ENCODE measurements at places on chromosomes 16 and 17. TPM values are rescaled to one million over a fixed set of nuclear protein-coding genes. Genes with fewer than 3 reads are reported as not detected.

SYT17 gene
- 16.6 TPM for total RNA-seq

KRT24 gene
- 2.4 TPM for total RNA-seq

- DNase-seq, result no peak
- H3K27ac ChIP-seq, result peak overlapping the region; percentile 9
- no peak overlapping the region for H3K4me3 ChIP-seq
- H3K27me3 ChIP-seq, result no peaks in the 10 kb centered on the region
- H3K36me3 ChIP-seq, result peaks cover 5% of the 10 kb centered on the region
- H3K4me1 ChIP-seq, result no peaks in the 10 kb centered on the region
Measured at GRCh38 chr17:3866276-3866675, 20.2 kb upstream of the NCBP3 start.

- no peaks in the 10 kb centered on the region for H3K27me3 ChIP-seq
- DNase-seq, result no peak
- H3K36me3 ChIP-seq, result peaks cover 45% of the 10 kb centered on the region
- peak overlapping the region; percentile 93 for H3K4me3 ChIP-seq
Measured at GRCh38 chr17:44559634-44560554, 2.6 kb downstream of the FZD2 start.

DNA sequence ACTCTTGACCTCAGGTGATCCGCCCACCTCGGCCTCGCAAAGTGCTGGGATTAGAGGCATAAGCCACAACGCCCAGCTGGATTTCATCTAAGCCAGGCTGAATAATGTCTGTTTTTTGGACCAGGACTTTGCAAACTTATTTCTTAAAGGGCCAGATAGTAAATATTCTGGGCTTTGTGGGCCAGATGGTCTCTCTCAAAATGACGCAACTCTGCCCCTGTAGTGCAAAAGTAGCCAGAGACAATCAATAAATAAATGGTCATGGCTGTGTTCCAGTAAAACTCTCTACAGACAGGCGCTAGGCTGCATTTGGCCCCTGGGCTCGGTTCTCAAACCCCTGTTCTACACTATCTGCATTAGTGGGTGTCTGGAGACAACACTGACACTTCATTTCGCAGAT lies 121.9 kb upstream of the CDH13 start:
- H3K4me3 ChIP-seq, result no peak overlapping the region
- H3K4me1 ChIP-seq, result no peaks in the 10 kb centered on the region
- H3K36me3 ChIP-seq, result no peaks in the 10 kb centered on the region
- H3K27me3 ChIP-seq, result no peaks in the 10 kb centered on the region
- no peak for DNase-seq

DNA sequence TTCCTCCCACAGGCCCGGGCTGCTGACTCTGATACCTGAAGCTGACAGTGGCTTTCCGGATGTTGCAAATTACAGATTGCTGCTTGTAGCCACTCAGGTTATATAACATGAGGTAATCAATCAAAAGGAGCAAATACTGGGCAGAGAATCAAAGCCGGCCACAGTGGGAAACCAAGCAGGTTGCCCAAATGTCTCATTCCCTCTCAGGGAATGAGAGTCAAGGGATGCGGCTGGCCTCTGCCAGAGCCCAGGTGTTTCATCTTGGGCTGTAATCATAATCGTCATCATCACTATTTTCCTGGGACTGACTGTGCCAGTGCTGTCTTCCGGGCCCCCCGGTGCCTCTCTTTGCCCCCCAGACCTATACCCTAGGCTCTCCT lies 292.4 kb upstream of the FOXF1 start:
- DNase-seq, result no peak
- no peak overlapping the region for H3K4me3 ChIP-seq
- no peak overlapping the region for H3K27ac ChIP-seq

DNA sequence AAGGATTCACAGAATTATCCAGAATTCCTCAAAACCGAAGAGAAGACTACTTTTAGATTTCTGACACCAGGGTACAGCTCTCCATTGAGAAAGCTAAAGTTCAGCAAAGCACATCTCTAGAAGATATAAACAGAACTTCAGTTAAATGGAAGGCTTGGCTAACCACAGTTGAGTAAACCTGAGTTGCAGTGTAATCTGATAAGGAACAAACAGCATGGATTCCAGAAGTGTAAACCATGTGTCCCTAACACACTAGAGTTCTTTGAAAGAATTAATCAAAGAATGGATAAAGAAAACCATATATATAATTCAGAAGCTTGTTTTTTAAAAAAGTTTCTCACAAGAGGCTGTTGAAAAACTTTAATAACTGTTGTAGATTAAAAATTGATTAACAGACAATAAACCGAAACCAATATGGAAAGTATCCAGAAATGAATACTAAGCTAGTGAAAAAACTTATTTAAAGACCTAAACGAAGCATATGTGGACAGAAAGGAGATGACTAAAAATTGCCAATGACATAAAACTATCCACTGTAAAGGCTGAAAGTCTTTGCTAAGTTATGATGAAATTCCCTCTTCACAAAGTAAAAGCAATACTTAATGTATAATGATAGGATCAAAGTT lies 4.3 kb downstream of the RNF43 start:
- no peaks in the 10 kb centered on the region for H3K27me3 ChIP-seq
- H3K4me3 ChIP-seq, result no peak overlapping the region
- no peak overlapping the region for H3K27ac ChIP-seq
- DNase-seq, result no peak

- H3K36me3 ChIP-seq, result no peaks in the 10 kb centered on the region
- no peak for DNase-seq
- no peak overlapping the region for H3K4me3 ChIP-seq
- H3K4me1 ChIP-seq, result no peaks in the 10 kb centered on the region
- H3K27me3 ChIP-seq, result no peaks in the 10 kb centered on the region
- no peak overlapping the region for H3K27ac ChIP-seq
Measured at GRCh38 chr17:6569370-6570285, 13.3 kb upstream of the PITPNM3 start.

RPL13 gene
- 1,779 TPM for total RNA-seq
